ENCODE measurements at places on chromosomes 4 and X. TPM values are rescaled to one million over a fixed set of nuclear protein-coding genes. Genes with fewer than 3 reads are reported as not detected.

JAKMIP1 gene
- 1.7 TPM for total RNA-seq

CLCN4 gene
- 6.7 TPM for total RNA-seq

GAGE12F gene
- not detected for total RNA-seq

CXCL5 gene
- not detected for total RNA-seq

RBM47 gene
- 56.1 TPM for total RNA-seq

CYSLTR1 gene
- total RNA-seq: 0.90 TPM

GLRA2 gene
- total RNA-seq: not detected

PABPC1L2B gene
- not detected for total RNA-seq

SPATA18 gene
- 6.3 TPM for total RNA-seq

ACTRT1 gene
- total RNA-seq: not detected

AKAP4 gene
- total RNA-seq: not detected

TRIML2 gene
- total RNA-seq: not detected

VCX3B gene
- not detected for total RNA-seq

PAGE1 gene
- total RNA-seq: not detected

RHOXF1 gene
- total RNA-seq: not detected

DNA sequence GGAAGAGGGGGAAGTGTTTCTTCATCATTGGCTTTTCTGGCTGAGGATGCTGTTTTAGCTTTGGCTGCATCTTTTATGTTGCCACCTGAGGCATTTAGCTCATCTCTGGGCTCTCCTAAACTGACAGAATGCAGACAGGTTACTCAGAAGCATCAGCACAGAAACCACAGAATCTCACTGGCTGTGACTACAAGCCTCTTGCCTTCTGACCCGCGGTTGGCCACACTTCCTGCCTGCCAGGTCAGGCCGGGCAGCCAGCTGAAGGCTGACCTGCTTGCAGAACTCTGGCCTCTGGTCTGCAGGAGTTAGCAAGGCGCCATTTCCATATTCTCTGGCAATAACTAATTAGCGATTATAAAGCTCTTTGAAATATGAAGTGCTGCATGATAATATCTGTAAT, 366.5 kb downstream of the MID1IP1 start:
- DNase-seq: no peak

DNA sequence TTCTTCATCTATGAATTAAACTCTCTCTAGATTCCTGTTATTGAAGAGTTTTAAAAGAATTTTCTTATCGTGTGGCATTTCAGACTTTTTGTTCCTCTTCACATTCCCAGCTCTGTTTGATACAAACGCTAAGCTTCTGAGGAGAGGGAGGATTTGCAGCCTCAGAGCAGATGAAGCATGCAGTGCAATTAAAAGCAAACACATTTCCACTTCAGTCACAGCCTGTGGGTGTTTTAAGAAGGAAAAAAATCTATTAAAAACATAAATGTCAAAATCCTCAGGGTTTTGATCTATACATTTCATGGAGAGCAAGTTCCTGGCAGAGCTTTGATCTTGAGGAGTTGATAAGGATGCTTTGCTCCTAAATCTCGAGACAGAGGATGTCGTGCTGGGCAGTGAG, 442.4 kb upstream of the BOD1L1 start:
- DNase-seq: no peak

DNA sequence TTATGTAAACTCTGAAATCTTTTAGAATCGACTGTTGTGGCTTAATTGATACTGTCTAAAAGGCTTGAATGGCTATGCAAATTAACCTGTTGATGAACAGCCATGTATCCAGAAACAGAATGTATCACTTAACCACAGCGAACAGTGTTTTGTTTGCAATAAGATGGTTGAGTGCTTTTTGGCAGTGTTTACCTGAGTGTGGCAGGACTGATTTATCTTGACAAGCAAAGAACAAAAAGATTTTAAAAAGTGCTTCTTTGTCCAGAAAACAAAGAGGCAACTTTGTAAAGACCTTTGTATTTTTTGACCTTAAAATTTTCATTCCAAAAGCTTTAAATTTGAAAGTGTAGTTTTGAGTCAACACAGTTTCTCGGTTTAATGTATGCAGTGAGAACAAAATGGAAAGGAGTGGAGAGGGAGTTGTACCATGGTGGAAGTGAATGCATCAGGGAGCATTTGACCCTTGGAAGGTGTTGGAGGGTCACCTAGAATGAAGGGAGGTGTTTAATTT, 18.0 kb downstream of the ARHGAP10 start:
- DNase-seq: no peak

DNA sequence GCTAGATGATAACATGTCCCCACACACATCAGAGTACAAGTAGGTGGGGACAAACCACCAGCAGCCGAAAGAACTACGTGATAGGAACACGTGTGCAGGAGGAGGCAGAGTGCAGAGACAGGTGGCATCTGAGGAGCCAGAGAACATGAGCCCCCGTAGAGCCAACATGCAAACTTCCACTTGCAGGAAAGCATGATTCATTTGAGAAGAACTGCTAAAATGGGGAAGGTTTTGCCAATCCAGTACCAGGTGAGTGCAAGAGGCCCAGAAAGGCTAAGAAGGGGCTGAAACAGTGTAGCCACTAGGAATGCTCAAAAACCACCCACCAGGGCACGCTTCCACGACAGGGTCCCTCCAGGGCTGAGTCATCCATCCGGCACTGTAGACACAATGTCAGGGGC, 149.8 kb upstream of the TENM3 start:
- no peak for DNase-seq

DNA sequence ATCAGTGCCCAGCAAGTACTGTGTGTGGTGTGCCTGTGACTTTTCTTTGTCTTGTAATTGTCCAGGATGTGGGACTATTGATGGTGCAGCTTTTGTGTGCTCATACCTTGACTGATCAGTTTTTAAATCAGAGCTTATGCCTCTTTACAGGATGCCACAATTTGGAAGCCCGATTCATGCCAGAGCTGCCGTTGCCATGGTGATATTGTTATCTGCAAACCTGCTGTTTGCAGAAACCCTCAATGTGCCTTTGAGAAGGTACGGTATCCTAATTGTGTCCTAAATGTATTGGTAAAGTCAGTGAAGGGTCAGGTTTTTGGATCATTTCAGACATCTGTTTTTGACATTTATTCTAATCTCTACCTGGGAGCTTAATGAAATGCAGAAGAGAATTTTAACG, 180.2 kb downstream of the FRAS1 start:
- no peak for DNase-seq

GRCh38 chrX:150902434-150903109, 4.1 kb upstream of the CD99L2 start:
- no peak for DNase-seq

DNA sequence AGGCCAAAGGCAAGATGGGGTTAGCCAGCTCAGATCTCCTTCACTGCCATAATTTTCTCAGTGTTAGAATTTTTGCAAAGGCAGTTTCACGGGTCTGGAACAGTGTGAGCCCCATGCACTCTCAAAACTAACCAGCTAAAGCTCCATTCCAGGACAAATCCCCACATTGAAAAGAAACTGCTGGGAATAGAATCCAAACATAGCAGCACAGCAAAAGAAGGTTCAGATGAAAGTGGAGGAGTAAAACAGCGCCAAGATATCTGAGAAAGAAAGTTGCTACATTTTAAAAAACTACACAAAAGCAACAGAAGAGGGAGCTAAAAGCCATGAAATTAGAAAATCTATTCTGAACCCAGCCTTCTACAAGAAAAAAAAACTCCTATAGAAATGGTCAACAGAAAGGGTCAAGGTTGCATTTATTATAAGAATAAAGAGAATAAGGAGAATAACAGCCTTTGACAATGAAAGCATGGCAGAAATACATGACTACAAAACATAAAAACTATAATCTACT, 39.6 kb upstream of the SLC7A3 start:
- DNase-seq: no peak

GRCh38 chr4:124266721-124267120, 445.8 kb downstream of the ANKRD50 start:
- DNase-seq: no peak

GRCh38 chrX:109327251-109327650, 154.6 kb downstream of the GUCY2F start:
- no peak for DNase-seq

DNA sequence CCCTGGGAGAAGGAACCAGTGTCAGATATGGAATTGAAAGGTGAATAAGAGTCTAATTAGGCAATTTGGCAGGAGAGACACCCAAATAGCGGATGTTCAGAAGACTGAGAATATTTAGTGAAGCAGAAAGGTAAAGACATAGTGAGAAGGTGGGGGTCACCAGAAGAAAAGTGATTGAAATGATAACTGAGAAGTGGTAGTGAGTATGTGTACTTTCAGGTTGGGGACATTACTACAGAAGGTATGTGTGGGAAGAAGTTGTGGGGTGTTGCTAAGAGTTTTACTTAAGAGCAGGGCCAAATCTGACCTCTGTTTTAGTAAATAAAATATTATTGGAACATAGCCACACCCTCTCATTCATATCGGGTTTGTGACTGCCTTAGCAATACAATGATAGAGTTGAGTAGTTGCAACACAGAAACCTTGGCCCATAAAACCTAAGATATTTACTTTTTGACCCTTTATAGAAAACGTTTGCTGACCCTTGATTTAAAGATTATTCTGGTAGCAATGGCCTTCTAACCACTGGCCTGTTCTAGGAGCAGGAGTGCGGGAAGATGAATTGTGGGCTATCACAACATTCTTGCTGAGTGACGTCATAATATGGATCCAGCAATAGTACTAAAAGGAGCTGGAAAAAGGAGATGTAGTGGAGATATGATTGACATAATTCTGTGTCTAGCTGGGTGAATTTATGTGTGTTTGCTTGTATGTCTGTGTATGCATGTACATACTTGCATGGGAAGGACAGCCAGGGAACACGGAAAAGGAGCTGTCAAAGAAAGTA, 115.3 kb downstream of the HS3ST1 start:
- no peak for DNase-seq

GRCh38 chr4:30460818-30461217, 259.4 kb upstream of the PCDH7 start:
- DNase-seq: no peak

- DNase-seq: no peak
Observed at GRCh38 chr4:7379719-7380118, 55.0 kb downstream of the PSAPL1 start.

- DNase-seq: no peak
Observed at GRCh38 chr4:134537701-134538100, 336.1 kb upstream of the PABPC4L start.

- no peak for DNase-seq
Observed at GRCh38 chr4:168570466-168570865, 73.6 kb downstream of the PALLD start.

GRCh38 chrX:22748093-22748999, 251.4 kb upstream of the DDX53 start:
- DNase-seq: peak; percentile 6

GRCh38 chrX:135330706-135331105, 21.4 kb downstream of the ETDC start:
- DNase-seq: no peak

GRCh38 chrX:155056877-155057792, 13.8 kb downstream of the CMC4 start:
- peak; percentile 36 for DNase-seq

GRCh38 chrX:10119399-10119990, 37.3 kb upstream of the CLCN4 start:
- peak; percentile 92 for DNase-seq

- DNase-seq: no peak
Observed at GRCh38 chr4:12635629-12636028, 848.5 kb downstream of the RAB28 start.

DNA sequence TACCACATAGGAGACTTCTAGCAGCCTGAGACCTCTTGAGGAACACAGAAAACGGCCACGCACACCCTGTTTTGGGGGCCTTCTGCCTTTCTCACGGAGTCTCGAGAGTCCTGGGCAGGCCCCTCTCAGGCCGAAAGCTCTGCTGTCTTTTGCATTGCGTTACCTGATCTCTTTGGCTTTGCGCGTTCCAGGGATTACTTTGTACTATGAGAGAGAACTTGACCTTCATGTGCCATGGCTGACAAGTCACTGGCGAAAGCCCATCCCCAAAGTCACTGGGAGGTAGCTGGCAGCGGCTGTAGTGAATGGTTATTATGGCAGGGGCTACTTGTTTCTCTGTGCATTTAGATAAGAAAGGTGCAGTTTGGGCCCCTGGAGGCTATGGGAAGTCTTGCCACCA, 8.0 kb upstream of the NAT8L start:
- DNase-seq: no peak

- no peak for DNase-seq
Observed at GRCh38 chr4:88297212-88297516, 12.8 kb upstream of the PPM1K start.

GRCh38 chr4:20590849-20591248, 109.4 kb upstream of the PACRGL start:
- no peak for DNase-seq

GRCh38 chr4:80255329-80256095, 11.0 kb upstream of the FGF5 start:
- no peak for DNase-seq

- no peak for DNase-seq
Observed at GRCh38 chrX:154718616-154719015, 32.3 kb downstream of the GAB3 start.

GRCh38 chr4:121688261-121688660, 8.5 kb downstream of the ANXA5 start:
- DNase-seq: no peak
